ENCODE measurements at places on chromosomes 12 and 14.

GRCh38 chr12:49111206-49111605 lies 559 bp upstream of the LMBR1L start:
- no peak for DNase-seq

DNA sequence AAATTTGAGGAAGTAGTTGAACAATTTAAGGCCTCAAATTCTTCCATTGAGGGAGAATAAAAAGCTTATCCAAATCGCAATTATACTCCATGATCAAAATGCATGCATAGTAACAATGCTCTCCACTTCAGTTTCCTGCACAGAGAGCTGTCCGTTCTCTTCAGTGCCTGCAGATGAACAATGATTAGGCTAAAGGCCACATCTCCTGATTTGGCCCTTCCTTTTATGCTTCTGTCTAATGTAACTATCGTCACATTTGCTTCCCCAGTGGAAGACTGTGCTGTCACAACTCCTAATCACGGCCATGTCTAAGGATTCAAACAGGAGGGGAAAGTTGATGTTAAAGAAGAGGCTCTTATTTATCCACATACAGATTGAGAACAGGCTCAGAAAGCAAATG lies 113.6 kb upstream of the NPAS3 start:
- no peak for DNase-seq

- DNase-seq = no peak
Observed at GRCh38 chr14:99209409-99209808, 62.6 kb downstream of the BCL11B start.

GRCh38 chr14:21498540-21499526 lies 12.3 kb downstream of the METTL3 start:
- DNase-seq = peak; percentile 31

GRCh38 chr12:49622501-49623141 lies 740 bp upstream of the PRPF40B start:
- DNase-seq = peak; percentile 25

GRCh38 chr14:58107947-58108552 lies 44.0 kb downstream of the ARMH4 start:
- DNase-seq = peak; percentile 42

DNA sequence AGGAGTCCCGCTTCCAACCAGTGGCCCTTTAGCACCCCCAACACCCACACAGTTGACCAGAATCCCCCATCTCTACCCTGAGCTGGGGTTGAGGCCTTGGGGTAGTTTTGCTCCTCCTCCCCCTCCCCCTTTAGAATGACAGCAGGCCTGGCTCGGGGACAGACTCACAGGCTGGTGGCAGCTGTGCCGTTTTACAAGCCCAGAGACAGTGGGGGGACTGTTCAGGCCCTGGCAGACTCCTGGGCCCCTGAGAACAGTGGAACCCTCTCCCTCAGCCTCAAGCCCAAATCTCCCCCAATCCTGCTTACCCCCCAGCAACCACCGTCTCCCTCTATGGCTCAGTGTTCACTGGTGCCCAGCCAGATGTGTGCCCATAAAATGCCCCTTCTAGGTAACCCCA lies 10.1 kb downstream of the TMEM119 start:
- no peak for DNase-seq

GRCh38 chr12:106582641-106583230 lies at the start of gene RFX4:
Gene RFX4, plus strand, starts transcription at chr12:106583004. Its CDS starts 317 bp downstream, at chr12:106583321.
- DNase-seq = no peak

DNA sequence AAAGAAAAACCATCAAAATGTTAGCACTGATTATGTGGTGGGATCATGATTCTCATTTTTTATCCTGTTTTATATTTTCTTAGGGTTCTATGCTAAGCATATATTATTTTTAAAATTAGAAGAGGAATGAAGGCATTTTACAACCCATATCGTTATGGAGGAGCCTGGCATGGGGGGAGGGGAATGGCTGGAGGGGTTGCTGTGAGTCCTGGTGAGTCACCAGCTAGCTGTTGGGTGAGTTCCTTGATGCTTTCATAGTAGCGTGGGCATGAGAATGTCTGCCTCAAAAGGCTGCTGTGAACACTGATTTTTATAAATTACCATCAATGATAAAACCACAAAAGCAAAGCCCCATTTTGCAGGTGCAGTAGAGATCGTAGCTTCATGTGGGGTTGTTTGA lies 46.9 kb downstream of the C14orf132 start:
- DNase-seq = peak; percentile 86

- no peak for DNase-seq
Observed at GRCh38 chr12:55877824-55878223, 35.1 kb upstream of the MMP19 start.

All from RWPE1 (cell line).